Ecto neural progenitor cell (in vitro differentiated cells): ENCODE measurements at places on chromosomes 5 and 9.

GRCh38 chr9:10983251-10983650 is 370.4 kb upstream of the PTPRD start:
- DNase-seq, result no peak

DNA sequence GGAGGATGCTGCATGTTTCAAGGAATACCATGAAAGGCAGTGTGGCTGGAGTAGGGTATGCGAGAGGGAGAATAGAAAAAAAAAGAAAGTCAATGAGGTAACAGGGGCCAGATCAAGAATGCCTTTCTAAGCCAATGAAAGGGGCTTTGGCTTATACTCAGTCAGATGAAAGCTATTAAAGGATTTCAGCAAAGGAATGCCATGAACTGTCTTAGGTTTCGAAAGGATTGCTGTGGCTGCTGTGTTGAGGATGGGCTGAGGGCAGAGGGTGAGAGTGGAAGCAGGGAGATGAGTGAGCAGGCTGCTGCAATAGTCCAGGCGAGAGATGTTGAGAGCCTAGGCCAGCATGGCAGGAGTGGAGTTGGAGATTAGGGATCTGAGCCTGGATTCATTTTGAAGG is 135.4 kb upstream of the CKMT2 start:
- no peak for DNase-seq

- no peak for DNase-seq
These were observed 39.7 kb upstream of the RNU6ATAC start for GRCh38 chr9:134204041-134204440.

DNA sequence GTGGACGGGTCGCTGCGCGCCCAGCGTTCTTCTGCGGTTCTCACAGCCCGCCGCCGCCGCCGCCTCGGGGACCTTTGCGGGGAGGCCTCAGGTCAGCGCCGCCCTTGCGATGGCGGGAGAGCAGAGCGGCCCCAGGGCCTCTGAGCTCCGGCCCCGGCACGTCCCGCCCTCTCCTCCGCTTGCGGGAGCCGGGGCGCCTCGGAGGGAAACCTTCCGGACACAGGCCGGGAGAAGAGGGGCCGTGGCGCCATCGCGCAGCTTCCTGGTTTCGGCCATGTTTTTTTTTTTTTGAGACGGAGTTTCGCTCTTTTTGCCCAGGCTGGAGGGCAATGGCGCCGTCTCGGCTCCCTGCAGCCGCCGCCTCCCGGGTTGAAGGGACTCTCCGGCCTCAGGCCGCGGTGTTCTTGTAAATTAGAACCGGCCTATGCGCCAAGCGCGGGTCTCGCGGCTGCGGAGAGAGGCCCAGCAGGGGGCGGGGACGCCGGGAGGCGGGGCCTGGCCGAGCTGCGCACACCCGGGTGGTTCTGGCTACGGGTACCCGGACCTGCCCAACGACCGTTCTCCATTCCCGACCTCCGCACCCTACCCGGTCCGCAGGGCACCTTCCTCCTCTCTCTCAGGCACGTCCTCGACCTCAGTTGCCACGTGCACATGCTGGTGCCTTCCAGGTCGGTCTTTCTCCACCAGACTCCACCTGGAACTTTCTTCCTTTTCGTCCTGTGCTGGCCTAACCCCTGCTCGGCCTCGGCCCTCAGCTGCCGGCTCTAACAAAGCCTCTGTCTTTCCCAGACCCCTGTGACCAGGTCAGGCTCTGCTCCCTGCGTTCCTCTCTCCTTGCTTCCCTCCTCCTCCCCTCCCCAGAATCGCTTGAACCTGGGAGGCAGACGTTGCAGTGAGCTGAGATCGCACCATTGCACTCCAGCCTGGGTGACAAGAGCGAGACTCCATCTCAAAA is 28.8 kb upstream of the MGAT1 start:
- peak; percentile 81 for DNase-seq

DNA sequence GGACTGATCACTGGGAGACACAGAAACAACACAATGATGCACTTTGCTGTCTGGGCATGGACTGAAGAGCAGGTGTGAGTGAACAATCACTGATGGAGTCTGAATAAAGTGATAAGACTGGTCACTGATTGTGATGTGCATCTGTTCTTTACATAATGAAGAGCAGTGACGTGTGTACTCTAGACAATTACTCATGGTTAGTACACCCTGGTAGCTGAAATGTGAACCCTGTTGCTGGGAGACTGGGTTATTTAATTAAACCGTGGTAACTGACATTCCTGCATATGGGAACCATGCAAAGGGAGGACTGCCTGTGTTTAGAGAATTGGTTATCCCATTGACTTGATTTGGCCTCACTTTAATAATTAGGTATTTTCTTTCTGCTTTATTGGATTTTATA is 202.9 kb downstream of the NR2F1-AS1 start:
- DNase-seq, result no peak

DNA sequence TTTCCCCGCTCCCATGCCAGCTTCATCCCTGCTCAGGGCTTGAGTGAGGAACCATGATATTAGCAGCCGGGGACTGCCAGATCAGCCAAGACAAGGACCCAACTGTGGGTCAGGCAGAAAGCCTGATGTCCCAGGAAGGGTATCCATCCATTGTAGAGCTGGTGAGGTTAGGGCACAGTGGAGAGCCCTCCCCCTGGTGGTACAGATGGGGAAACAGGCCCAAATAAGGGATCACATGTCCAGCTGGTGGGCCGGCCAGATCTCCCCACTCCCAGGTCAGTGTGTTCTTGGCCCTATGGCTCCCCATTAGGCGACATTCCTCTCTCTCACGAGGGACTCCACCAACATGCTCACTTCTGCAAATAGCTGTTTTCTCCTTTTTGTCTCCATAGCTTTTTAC is 9.0 kb downstream of the CDX1 start:
- peak; percentile 67 for DNase-seq

DNA sequence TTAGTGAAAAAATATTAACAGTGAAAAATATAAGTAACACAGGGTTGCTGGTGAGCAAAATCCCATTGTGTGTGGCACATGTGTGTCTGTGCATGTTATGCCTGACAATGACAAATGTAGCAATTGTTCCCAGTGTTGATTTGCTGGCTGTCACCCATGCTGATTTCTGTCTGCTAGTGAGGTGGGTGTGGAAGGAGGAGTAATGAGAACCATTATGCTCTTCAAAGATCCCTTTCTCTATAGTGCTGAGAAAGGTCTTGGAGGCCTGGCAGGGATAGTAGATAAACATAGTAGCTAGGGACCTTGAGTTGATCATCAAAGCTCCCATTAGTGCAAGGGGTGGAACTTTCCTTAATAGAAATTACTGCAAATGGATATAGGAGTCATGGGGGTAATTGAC is 152.5 kb upstream of the CLINT1 start:
- DNase-seq, result no peak

DNA sequence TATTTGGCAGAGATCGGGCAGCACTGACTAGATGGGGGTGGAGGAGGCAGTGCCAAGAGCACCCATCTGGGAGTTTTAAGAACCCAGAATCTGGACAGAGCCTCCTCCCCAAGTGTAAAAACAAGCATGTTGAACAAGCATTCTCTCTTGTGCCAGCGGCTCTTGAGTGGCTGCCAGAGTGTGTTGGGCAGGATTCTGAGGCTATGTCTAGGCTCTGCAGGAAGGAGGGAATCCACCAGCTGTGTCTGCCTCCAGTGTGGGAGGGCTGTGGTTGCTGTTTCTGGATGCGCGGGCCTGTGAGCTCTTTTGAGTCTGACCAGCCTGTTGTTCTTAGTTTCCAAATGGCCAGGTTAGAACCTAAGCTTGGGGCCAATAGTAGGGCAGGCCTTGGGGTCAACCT is 39.8 kb downstream of the HMCN2 start:
- DNase-seq, result no peak

- no peak for DNase-seq
These were observed 30.7 kb upstream of the SPARC start for GRCh38 chr5:151717416-151717815.

- no peak for DNase-seq
These were observed 18.8 kb downstream of the SH3PXD2B start for GRCh38 chr5:172435362-172436077.

DNA sequence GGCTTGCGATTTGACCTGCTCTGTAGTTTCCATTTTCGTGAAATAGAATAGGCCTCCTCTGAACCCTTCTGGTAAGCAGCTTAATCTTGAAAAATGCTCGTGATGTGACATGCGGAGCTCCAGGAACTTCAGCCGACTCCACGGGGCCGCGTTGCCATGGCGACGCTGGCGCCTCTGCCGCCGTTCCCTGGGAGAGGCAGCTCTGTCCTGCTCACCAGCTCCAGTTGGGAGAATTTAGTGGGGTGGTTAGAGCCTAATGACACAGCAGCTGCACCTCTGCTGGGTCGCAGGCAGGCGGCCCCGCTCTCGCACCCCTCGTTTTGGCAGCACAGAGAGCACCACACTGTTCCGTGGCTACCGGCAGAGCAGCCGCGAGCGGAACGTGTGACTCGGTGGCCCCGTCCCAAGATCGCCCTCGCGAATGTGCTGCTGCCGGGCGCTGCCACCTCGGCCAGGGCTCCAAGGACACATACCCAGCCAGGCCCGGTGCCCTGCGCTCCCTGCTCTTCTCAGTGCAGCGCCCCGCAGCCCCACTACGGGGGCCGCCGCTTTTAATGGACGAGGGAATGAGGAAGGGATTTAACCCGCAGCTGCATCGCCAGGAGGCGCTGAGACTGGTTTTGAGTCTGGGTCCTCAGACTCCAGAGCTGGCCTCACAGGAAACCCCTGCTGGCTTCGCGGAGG is 131.2 kb upstream of the LMX1B start:
- peak; percentile 86 for DNase-seq

GRCh38 chr9:99411479-99412115 is 189.5 kb downstream of the SEC61B start:
- no peak for DNase-seq
